Thymus (tissue), 14 donors: ENCODE measurements at places on chromosomes 5 and 9. TPM values are rescaled to one million over a fixed set of nuclear protein-coding genes. Genes with fewer than 3 reads are reported as not detected.

Gene DDX4
- 0.57 TPM for total RNA-seq

Gene EXD3
- total RNA-seq: 3.4 TPM

Gene ADAMTS12
- 1.6 TPM for total RNA-seq

Gene COL5A1
- total RNA-seq: 7.6 TPM

Gene ADGRD2
- 0.09 TPM for total RNA-seq

Gene IL9
- 0.52 TPM for total RNA-seq

- peaks cover 15% of the 10 kb centered on the region for H3K27me3 ChIP-seq
- H3K27ac ChIP-seq: no peak overlapping the region
- H3K4me1 ChIP-seq: no peaks in the 10 kb centered on the region
- DNase-seq: no peak
Measured at GRCh38 chr5:61732369-61732768, 400.3 kb downstream of the ZSWIM6 start.

- H3K27me3 ChIP-seq: peaks cover 3% of the 10 kb centered on the region
- DNase-seq: no peak
- H3K4me1 ChIP-seq: no peaks in the 10 kb centered on the region
- no peaks in the 10 kb centered on the region for H3K36me3 ChIP-seq
- H3K27ac ChIP-seq: no peak overlapping the region
Measured at GRCh38 chr5:88488130-88488529, 219.5 kb upstream of the TMEM161B start.

DNA sequence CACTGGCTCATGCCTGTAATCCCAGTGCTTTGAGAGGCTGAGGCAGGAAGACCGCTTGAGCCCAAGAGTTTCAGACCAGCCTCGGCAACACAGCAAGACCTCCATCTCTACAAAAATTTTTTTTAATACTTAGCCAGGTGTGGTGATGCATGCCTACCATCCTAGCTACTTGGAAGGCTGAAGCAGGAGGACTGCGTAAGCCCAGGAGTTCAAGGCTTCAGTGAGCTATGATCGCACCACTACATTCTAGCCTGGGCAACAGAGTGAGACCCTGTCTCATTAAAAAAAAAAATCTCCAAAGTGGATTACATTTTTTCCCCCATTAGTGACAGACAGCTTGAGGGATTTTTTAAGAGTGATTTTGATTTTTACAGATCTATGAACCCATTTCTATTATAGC lies 230.8 kb downstream of the BNC2 start:
- H3K4me1 ChIP-seq: no peaks in the 10 kb centered on the region
- H3K27ac ChIP-seq: no peak overlapping the region
- H3K4me3 ChIP-seq: no peak overlapping the region
- no peaks in the 10 kb centered on the region for H3K27me3 ChIP-seq
- no peak for DNase-seq
- no peaks in the 10 kb centered on the region for H3K36me3 ChIP-seq

- H3K27me3 ChIP-seq: no peaks in the 10 kb centered on the region
- no peak overlapping the region for H3K27ac ChIP-seq
- H3K4me3 ChIP-seq: no peak overlapping the region
- no peaks in the 10 kb centered on the region for H3K4me1 ChIP-seq
- no peak for DNase-seq
Measured at GRCh38 chr5:143680672-143681259, 131.2 kb upstream of the HMHB1 start.

DNA sequence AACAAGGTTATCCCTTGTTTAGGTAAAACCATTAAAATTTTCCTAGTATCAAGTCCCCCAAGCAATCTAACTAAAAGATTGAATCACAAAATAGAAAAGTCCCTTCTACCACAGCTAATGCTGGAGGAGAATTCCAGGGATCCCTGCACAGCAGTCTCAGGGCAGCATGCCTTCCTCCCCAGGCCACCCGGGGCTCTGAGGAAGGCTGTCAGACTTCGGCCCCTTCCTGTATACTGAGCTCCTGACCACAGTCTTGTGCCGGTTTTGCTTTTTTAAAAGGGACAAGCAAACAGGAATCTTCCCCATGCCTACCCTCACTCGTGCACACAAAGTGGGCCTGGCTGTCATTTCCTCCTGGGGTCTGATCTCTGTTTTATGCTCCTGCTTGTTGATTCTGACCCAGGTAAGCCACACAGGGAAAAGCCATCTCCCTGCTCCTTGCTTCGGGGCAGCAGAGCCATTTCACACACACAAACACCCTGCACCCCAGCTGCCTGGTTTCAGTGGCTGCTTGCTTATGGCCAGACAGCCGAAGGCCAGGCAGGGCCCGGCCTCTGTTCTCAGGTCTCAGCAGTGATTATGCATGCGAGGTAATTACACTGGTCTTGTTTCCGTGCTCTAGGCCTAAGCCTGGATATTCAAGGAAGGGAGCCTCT lies 211.9 kb downstream of the NXNL2 start:
- H3K4me3 ChIP-seq: no peak overlapping the region
- H3K36me3 ChIP-seq: no peaks in the 10 kb centered on the region
- peaks cover 2% of the 10 kb centered on the region for H3K27me3 ChIP-seq
- H3K4me1 ChIP-seq: peaks cover 4% of the 10 kb centered on the region

- no peaks in the 10 kb centered on the region for H3K27me3 ChIP-seq
- no peak overlapping the region for H3K4me3 ChIP-seq
- no peak for DNase-seq
- no peaks in the 10 kb centered on the region for H3K4me1 ChIP-seq
- H3K27ac ChIP-seq: peak overlapping the region; percentile 54
Measured at GRCh38 chr9:90995516-90995915, 193.9 kb downstream of the SYK start.

- no peaks in the 10 kb centered on the region for H3K4me1 ChIP-seq
- H3K36me3 ChIP-seq: no peaks in the 10 kb centered on the region
- H3K4me3 ChIP-seq: no peak overlapping the region
Measured at GRCh38 chr9:38263532-38263931, 129.0 kb upstream of the ALDH1B1 start.

DNA sequence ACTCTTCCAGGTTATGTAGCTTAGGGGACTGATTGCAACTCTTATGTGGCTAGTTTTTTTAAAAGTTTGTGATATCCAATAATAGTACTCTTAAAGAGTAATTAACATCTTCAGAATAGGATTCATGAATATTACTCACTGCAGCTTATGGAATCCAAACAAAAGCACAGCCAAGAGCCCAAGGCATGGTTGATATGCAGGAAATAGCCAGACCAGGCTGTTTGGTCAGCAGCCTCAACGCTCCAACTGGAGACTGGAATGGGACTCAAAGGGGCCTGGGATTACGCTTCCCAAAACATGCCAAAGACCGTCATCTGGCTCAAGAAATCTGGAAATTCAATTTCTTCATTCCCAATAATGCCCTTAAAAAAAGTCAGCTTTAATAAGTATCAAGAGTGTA lies 268.6 kb downstream of the SEC61B start:
- DNase-seq: no peak
- H3K36me3 ChIP-seq: no peaks in the 10 kb centered on the region

- H3K36me3 ChIP-seq: no peaks in the 10 kb centered on the region
- no peak overlapping the region for H3K4me3 ChIP-seq
- no peak overlapping the region for H3K27ac ChIP-seq
- DNase-seq: no peak
- no peaks in the 10 kb centered on the region for H3K4me1 ChIP-seq
Measured at GRCh38 chr9:29691758-29692407, 2118.6 kb upstream of the C9orf72 start.
